ENCODE measurements at places on chromosomes 5 and 9.
A peak's percentile ranks its signal among the peaks of the same experiment; 100 is the strongest.

DNA sequence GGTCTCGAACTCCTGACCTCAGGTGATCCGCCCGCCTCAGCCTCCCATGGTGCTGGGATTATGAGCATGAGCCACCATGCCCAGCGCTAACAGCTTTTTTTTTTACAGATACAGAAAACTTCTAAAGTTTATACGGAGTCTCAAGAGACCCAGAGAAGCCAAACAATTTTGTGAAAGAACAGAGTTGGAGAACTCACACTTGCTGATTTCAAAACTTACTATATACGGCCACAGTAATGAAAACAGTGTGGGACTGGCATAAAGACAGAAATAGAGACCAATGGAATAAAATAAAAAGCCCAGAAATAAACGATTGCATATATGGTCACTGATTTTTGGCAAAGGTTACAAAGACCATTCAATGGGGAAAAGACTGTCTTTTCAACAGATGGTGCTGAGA is 85.6 kb upstream of the CACNA1B start:
- DNase-seq = no peak

- DNase-seq = peak; percentile 69
These were observed at the start of gene HAND1 for GRCh38 chr5:154478224-154478565. HAND1 (minus strand) TSS chr5:154478227; CDS start chr5:154478008, 219 bp downstream.

- no peak for DNase-seq
These were observed 162.7 kb downstream of the C9orf50 start for GRCh38 chr9:129458155-129458661.

DNA sequence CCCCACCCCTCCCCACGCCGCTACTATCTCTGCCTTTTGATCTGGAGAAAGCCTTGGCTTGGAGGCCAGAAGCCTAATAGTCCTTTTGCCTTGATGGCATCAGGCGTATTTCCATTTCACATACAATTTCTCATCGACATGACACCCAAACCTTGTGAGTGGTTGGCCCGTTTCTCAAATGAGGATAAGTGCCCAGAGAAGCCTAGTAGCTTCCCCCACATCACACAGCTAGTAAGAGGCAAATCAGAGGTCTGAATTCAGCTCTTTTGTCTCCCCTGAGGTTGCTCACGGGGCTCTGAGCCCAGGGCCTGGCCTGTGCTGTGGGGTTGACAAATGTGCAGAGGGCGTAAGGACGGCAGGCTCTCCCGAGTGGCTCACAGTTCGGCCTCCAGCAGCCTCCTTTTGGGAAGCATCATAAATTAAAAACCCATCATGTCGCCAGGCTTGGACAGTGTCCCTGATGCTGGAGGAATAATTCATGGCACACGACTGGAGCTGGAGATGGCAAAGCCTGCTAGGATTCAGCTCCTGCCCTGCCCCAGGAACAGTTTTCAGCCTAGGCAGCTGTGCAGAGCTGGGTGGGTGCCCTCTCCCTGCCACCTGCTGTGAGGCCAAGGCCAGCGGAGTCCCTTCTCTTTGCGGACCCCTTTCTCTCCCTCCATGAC is 263.8 kb downstream of the NSG2 start:
- no peak for DNase-seq

- DNase-seq = peak; percentile 12
These were observed 37.4 kb upstream of the SRP19 start for GRCh38 chr5:112823656-112824055.

DNA sequence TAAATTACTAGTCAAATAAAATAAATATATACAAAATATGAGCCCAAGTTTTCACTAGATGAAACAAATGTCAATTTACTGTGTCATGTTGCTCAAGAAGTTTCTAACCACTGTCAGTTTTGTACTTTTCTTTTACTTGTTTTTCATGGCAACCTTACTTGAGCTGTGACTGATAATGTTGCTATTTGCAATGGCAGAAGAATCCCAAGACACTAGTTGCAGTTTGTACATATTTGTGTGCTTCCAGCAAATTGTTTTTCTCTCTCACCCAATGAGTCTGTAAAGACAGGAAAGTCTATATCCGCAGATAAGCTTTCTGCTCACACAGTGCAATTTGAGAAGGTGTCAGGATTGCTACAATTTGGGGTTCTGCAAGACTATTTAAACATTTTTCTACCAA is 338.6 kb upstream of the PCSK5 start:
- DNase-seq = no peak

- no peak for DNase-seq
These were observed 321.5 kb upstream of the RPS23 start for GRCh38 chr5:82599692-82600091.

DNA sequence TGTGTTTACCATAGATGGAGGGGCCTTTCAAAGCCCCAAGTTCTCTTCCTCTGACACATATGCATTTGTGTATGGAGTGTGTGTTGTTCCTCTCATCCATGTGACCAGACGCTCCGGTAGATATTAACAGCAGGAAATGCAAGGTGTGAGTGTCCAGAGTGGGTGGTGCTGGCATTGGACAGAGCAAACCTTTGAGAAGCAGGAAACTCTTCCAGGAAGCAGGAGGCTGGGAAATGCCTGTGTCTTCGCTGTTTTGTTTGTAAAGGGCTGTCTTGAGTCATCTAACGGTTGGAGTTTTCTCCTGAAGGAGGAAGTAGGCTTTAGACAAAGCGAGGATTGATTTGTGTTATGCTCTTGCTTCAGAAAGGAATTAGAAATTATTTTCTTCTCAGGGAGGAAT is 370.9 kb downstream of the PLK2 start:
- DNase-seq = peak; percentile 56

DNA sequence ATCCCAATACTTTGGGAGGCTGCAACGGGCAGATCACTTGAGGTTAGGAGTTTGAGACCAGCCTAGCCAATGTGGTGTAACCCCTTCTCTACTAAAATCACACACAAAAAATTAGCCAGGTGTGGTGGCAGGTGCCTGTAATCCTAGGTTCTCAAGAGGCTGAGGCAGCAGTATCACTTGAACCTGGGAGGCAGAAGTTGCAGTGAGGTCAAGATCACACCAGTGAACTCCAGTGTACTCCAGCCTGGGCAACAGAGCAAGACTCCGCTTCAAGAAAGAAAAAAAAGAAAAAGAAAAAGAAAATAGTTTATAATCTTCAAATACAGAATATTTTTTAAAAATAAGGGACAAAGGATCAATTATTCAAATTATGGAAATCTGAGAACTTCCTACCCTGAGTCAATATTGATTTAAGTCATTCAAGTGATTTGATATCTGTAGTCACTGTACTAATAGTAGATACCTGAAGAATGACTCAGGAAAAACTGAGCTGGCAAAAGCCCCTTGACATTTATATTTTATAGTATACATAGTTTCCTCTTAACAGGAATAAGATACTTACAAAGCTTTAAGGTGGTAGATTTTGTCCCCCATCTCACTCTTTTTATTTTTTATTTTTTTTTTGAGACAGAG is 61.8 kb downstream of the PTBP3 start:
- no peak for DNase-seq

- no peak for DNase-seq
These were observed 12.6 kb downstream of the ISL1 start for GRCh38 chr5:51395666-51396356.

DNA sequence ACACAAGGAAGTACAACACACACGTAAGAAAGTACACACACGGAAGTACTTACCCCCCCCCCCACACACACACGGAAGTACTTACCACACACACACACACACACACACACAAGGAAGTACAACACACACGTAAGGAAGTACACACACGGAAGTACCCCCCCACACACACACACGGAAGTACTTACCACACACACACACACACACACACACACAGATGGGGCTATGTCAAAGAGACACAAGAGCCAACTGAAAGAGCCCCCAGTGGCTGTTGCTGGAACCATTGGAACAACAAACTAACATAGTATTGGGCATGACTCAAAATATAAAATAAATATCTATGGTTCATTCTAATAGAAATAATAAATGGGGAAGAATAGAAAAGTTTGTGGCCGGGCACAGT is 4.9 kb upstream of the MAPK9 start:
- no peak for DNase-seq

DNA sequence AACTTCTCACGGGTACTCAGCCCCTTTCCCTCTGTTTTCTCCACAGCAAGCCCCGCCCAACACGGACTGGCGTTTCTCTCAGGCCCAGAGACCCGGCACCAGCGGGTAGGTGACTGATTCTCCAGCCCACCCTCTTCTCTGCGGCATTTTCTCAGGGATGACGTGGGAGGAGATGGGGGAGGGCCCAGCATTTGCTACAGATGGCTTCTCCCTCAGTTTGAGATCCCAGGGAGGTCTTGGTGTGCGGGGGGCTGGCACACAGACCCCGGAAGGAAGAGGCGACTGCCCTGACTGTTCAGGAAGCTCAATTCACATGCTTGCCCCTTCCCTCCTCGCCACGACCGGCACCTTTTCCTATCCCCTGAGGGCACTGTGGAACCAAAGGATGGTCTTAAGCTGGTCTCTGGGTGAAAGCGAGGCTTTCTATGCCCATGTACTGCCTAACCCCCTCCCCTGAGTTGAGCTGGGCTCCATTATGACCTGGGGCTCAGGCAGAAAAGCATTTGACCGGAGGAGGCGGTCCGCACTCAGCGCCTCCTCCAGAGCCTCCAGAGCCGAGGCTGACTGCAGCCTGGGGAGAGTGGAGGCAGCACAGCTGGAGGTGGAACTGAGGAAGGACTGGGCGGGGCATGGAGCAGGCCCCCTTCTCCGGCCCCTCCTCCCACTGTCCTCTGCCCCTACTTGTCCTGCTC is 6.0 kb downstream of the PCDHGC5 start:
- DNase-seq = no peak

- DNase-seq = no peak
These were observed 887 bp upstream of the PDE8B start for GRCh38 chr5:77209495-77210090.

Data from lung (tissue), 17 donors.